ENCODE measurements at places on chromosomes 2 and 18.
A peak's percentile ranks its signal among the peaks of the same experiment; 100 is the strongest.

DNA sequence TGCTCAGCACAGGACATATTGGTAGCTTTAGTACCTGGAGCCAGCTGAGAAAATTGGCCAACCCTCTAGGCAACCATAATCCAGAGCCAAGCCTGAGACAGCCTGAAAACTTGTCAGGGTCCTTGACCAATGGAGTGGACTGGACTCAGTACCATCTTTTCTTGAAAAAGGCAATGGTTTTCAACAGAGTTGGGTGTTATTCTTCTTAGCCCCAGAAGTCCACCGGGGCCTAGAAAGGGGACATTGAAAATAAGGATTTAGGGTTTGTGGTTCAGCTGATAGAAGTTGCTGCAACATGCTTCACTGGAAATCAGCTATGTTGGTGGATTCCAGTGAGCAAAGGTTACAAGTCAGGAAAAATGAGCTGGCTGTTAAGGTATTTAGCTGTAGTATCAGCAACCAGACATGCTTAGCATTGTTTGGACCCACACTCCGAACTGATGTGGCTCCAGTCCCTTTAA lies 22.1 kb upstream of the CNOT11 start:
- peak; percentile 34 for DNase-seq

DNA sequence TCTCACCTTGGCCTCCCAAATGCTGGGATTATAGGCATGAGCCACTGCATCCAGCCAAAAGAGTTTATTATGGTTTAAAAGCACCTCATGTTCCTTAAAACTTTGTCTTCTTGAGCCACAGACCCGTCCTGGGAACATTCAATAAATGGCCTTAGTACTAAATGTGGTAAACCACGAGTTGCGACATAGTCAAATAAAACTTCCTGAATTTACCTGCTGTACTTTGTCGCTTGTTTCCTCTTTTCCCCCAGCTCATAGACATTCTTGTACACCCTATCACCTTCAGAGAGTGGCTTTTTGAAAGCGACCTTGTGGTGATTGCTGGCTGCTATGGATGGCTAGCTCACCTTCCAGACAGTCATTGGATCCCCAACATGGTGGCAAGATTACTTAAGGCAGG lies 310.4 kb downstream of the LRRTM1 start:
- DNase-seq, result no peak

DNA sequence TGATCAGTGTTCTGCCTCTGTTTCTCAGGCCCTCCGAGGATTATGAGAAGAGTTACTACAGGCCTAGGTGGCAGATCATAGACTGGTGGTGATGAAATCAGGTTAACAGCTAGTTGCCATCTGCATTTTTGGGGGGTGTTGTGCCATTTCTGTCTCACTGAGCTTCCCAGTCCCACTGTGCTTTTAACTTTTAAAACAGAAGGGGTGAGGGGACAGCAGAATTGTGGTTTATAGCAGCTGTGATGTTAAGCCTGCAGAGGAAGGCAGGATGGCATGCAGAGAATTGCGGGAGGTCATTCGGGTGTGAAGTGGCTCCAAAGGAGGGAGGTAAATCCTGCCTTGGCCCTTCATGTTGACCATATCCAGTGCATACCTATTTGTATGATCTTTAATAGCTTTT lies 5.0 kb downstream of the CAB39 start:
- no peak for DNase-seq

DNA sequence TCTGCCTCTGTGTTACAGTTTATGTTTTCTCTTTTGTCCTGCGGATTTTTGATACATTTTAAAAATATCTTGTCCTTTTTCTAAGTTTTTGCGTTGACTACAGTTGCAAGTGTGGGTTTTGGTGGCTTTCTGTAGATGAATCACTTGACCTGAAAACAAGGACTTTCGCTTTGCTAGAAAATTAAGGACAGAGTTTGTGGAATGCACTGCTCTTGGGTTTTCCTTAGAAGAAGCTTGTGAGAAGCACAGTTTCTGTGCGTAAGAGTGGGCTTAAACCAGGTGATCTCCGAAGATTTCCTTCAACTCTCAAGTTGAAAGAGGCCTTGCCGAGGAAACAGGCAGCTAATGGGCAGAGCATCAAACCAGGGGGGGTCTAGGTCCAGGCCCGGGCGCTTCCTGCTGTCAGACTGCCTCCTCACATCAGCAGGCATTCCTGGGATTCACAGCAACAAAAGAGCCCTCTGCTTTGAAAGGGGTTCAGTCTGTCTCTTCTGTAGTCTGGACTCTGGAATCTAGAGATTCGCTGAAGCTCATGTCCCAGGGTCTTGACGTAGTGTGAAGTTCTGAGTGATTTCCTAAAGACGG lies 17.3 kb downstream of the NCK2 start:
- DNase-seq, result no peak

DNA sequence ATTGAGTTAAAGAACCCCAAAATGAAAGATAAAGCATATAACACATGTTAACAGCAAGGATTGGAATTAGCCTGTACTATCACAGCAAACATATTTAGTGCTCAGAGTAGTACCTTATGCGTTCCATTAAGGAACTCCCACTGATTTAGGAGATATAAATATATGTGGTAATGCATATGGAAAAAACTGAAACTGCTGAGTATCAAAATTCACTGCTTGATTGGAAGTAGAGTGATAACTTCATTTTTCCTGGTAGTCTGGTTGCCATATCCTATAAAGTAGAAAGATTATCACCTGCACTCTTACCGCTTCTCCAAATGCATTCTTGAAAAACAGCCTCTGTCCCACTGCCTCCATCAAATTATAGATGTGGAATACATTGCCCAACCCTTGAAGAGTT lies 95.1 kb upstream of the FOSL2 start:
- DNase-seq, result no peak

- no peak for DNase-seq
Observed at GRCh38 chr2:223020971-223021675, 30.9 kb upstream of the KCNE4 start.

DNA sequence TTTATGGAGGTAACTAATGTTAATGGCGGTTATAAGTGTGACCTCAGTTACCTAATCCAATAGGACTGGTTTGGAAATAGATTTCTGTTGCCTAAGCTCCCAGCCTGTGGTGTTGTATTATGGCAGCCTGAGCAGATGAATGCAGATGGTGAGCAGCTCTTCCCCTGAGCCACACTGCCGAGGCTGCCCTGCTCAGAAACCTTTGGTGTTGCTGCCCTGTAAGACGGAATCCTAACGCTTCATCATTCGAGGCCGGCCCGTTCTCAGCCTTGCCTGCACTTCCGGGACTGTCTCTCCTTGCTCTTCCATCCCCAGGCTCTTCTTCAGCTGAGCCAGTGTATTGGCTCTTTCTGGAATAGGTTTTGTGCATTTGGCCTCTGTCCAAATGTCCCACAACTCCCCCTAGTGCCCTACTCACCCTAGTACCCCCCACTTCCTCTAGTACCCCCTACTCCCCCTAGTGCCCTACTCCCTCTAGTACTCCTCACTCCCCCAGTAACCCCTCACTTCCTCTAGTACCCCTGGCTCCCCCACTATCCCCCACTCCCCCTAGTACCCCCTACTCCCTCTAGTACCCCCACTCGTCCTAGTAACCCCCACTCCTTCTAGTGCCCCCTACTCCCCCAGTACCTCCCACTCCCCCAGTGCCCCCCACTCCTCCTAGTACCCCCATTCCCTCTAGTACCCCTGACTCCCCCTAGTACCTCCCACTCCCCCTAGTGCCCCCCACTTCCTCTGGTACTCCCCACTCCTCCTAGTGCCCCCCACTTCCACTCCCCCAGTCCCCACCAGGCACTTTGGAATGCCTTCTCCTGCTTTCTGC lies 106.0 kb upstream of the TAF1B start:
- no peak for DNase-seq

DNA sequence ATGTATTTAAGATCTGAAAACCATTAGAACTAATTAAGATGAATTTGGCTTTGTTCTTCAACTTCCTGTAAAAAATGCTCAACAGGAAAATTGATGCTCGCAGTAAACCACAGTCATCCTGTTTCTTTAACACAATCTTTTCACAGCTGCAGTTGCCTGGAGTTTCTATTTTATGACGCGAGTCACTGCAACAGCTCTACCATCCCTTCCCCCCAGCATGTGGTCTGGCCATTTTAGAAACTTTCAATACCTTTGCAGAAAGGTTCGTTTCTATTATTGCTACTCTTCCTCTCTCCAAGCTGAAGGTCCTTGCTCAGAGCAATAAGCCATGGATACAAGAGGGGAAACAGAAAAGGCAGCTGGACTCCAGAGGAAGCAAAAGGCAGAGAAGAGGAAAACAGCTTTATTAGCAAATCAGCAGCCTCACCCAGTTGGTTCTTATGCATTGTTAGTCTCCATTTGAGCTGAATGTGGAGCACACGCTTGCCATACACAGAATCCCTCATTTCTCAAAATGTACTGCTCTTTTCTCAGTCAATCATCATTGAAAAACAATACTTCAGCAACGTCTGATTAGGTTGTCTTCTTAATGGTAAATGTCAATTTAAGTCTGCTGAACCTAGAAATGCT lies 3.9 kb downstream of the WIPF1 start:
- DNase-seq, result no peak

GRCh38 chr2:118464046-118464445 lies 375.8 kb downstream of the INSIG2 start:
- no peak for DNase-seq

- DNase-seq, result no peak
Observed at GRCh38 chr2:45765007-45765727, 113.7 kb downstream of the PRKCE start.

GRCh38 chr2:200968735-200969134 lies 5.3 kb upstream of the ORC2 start:
- no peak for DNase-seq

- DNase-seq, result no peak
Observed at GRCh38 chr2:10930721-10931516, 19.2 kb downstream of the KCNF1 start.

All from amniotic stem cell (primary cell).